NB4 (cell line): ENCODE measurements at places on chromosomes 3 and 15.

DNA sequence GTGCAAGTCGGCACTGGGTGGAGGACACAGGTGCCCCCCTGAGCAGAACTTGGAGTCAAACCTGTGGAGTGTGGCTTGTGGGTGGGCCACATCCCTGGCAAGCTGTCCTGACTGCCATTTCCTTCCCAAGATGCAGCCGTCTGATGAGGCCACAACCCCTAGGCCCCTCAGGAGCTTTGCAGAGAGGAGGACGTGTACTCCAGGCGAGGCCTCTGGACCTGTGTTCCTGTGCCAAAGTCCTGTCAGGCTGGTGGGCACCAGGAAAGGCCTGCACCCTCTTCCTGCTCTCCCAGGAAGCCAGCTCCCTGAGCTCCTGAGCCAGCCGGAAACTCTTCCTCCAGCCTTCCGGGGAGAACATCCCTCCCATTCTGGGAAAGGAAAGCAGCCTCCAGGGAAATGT is 48.5 kb downstream of the CMTM6 start:
- no peak for DNase-seq

- no peak for DNase-seq
Measured at GRCh38 chr3:14812196-14812790, 6.5 kb upstream of the FGD5 start.

GRCh38 chr15:68550498-68551295 is 28.1 kb upstream of the CORO2B start:
- peak; percentile 64 for DNase-seq

- DNase-seq = no peak
Measured at GRCh38 chr15:75594276-75594675, 15.2 kb upstream of the PTPN9 start.

- DNase-seq = no peak
Measured at GRCh38 chr15:91261345-91261744, 161.3 kb downstream of the SV2B start.

DNA sequence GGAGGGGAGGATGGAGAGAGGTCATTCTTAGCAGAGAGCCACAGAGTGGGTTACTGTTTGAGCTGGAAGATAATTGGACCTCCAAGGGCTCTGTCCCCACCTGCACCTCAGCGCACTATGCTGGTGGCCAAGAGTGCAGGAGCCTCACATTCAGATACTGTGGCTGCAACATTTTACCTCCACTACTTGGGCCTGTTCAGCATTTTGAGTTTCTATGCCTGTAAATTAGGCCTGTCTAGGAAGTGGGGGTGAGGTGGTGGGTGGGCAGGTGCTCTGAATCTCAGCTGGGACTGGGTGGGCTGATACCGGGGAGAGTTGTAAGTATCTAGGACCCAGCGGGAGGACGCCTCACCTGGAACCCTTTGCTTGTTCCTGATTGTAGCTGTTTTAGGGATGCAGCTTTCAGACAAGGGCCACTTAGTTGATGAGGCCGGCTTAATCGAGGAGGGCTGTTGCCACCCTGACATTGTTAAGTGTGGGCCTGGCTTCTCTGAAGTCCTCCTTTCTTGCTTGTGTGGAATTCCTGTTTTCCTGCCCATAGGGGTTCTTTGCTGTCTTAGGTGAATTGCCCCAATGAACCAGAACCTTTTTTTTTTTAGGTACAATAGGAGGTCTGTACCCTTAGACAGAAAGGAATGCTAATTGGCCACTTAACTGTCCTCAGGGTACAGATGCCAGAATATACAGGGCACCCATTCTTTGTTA is 83.8 kb downstream of the SMAD3 start:
- no peak for DNase-seq

DNA sequence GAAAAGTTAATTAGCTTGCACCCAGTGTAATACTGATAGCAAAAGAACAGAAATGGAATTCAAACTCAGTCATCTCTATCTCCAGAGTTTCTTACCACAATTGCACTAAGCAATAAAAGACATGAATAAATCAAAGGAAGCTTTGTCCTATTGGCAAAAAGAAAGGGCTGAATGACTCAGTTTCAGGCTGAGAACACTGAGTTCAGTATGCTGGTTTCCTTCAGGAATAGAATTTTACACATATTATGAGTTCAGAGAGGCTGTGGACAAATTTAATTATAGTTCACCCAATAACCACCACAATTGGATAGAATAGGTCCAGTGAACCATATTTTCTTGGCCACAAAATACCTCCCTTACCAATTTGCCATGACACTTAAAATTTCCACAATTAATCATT is 249.7 kb downstream of the KCNMB2 start:
- DNase-seq = no peak

- DNase-seq = no peak
Measured at GRCh38 chr15:30929982-30930381, 26.3 kb downstream of the FAN1 start.

DNA sequence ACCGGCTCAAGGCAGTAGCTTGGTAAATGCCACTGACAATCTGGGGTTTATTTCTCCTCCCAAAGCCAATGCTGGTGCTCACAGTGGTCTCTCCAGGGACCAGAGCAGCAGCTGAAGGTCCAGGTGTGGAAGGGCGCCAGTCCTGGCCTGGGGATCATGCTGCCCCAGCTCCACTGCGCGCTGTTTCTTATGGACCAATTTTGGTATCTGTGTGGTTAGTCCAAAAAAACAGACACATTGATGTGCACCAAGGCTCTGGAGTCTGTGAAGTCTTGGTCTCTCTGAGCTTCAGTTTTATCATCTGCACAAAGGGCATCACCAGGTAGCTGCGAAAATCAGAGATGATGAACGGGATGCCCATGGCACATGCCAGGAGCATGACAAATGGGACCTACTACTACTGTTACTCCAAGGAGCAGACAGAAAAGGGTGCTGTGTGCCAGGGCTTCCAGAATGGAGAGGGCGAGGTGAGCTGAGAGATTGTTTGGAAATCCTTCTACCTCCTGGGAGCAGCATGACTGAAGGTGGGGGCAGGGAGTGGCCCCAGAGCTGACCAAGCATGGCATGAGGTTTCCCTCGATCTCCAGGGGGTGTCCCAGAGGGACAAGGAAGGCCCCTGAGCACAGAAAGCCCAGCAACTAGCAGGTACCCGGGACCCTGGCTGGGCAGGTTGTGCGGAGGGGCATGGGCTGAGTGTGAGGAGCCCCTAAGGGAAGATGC is 134.3 kb upstream of the PRR20G start:
- no peak for DNase-seq

DNA sequence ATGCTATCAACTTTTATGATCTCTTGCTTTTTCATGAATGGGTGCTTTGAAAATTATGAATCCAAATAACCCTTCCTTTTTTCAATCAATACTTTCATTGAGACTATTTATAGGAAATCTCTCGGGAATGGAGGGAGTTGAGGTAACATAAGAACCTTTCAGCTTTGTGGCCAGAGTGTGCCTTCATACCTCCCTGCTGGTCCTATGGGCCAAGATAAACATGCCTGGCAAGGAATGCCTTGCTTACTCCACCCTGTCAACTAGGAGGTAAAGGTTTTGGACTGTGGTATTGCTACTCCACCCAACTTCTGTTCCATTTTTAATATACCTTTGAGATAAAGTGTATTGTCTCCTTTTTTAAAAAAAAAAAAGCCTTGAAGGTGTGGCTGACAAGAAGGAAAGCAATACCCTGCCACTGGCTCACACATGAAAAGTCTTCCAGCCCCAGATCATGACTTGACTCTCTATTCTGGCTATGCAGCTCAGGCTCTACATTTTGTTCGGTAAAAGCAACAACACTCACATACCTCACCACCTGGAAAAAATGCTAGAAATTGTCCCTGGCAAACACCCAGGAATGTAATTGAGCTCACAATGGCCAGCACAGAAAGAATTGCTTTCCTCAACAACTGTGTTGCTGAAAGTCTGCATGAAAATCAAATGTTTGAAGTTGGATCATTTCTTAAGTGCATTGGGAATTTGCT is 35.8 kb downstream of the COL8A1 start:
- no peak for DNase-seq

DNA sequence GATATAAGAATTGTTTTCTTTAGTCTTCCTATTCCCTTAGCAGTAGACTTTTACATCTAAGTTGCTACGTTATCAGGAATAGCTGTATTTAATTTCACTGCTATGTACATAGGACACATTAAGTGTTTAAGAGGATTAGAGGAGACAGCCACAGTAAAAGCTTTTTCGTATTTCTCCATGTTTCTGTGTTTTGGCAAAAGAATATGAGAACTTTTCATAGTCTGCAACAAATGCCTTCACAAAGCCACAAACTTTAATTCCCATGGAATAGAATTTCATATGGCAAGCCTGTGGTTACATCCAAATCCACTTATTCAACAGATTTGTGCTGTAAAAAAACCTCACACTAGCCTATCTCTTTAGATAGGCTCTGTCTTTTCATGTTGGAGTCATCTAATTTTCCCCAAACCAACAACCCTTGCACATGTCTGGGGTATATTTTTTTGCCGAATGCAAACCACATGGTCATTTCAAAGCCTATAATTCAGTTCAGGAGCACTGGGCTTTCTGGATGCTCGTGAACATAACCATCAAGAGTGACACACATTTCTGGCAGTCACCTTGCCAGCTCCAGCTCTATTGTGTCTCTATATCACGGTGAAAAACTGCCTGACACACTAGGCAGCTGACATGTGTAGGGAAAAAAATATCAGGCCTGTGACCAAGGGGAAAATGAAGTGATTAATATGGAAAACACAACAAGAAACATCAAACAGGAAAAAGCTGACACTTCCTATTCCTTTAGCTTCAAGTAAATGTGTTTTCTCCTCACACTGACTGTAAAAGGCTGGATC is 19.2 kb downstream of the PLD1 start:
- DNase-seq = no peak

DNA sequence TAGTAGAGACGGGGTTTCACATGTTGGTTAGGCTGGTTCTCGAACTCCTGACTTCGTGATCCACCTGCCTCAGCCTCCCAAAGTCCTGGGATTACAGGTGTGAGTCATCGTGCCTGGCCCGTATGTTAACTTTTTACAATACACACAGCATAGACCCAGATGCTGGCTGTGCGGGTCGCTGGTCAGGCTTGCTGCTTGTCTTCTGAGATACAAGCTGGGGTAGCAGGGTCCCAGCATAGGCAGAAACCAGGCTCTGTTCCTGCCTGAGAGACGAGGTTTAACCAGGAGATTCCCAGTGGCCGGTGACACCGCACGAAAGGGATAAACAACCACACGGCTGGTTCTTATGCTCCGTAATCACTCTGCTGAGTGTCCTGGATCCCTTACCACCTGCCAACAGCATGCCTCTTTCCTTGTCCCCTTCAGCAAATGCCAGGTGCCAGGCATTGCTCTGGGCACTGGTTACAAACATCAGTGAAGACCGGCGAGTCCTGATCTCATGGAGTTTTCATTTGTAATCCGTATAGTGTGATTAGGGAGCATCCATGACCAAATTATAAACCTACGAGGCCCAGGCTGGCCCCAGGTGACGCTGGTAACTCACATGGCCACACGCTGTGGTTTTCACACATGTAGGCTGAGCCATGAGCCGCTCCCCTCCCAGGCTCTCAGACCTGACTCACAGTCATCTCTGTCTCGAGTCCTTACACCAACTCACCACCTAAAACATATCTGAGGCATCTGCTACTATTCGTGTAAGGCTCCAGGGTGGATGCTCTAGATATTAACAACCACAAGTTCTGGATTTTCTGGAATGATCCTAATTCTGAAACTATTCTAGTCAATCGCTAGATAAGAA is 125.7 kb downstream of the PDZRN3 start:
- no peak for DNase-seq

DNA sequence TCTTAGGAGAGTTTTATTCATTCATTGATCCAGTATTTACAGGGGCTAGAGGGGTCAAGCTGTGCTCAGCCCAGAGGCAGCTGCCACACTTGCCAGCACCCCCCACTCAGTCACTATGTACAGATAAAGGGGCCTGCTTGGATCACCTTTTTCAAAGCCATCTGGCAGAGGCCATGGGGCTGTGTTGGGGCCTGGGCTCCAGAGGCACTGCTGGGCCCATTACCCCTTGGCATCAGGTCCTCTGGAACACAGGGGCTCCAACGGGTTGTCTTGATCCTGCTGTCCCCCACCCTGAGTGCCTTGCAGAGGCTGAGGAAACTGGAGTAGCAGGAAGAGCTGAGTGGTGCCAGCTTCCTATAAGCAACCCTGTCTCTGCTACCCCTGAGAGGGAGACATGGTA is 43.9 kb downstream of the SEMA3G start:
- DNase-seq = no peak

DNA sequence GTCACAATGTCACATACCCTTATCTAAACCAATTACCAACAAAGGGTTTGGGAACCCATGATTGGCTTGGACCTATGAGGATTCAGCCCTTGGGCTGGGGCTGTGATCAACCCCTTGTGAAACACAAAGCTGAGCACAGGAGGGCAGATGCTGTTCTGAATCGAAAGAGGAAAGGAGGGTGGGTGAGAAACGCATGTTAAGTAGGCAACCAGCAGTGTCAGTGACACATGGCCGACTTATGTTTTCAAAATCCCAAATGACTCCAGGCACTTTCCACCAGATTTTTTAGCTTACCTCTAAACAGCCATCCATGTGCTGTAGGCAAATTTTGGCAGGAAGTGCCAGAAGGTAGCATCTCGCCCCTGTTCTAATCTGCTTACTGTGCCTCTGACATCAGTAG is 34.1 kb upstream of the KLHL25 start:
- DNase-seq = no peak

DNA sequence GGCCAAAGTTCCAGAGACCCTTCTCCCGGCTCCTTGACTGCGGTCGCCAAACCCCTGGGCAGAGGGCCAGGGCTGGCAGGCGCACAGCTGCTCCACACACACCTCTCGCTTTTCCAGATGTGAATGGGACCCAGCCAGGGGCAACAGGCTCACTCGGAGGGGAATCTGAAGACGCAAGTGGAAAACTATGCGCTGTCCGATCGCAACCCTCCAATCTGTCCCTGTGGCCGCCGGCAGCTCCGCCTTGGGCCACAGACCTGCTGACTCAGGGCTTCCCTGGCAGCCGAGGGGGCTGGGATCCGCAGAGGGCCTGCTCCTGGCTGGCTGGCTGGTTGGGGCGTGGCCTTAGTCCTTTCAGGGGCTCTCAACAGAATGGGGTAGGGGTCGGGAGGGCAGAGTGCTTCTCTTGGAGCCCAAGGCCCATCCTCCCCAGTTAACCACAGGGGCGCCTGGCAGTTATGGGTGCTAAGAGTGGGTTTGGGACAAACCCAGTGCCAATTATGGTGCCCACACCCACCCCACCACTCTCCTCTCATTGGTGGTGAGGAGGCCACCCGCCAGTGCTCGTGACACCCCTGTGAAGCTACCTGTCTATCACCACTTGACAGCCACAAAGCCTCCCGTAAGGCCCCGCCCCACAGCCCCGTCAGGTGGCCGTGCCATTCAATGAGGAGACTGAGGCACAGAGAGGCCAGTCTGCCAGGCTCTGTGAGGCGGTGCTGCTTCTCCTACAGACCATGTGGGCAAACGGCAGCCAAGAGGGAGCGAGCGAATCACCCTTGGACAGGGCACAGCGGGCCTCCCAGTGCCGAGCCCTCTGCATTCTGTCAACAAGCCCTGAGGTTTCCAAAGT is 53.8 kb downstream of the IQSEC1 start:
- no peak for DNase-seq

DNA sequence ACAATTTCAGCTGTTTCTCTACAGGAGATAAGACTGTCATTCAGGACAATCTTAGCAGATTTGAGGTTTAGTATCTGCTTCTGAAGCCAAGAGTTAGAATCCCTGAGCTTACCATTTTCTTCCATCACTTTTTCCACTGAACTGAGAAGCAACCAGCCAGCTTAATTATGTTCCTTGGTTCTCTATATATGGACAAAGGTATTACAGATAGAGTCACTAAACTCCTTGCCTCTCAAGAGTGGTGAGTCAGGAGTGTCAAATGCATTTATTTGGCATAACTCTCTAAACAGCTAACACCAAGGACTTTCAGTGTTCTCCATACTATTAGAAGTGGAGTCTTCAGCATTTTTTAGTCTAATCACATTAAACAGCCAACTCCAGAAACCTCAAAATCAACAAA is 239.3 kb downstream of the ALCAM start:
- no peak for DNase-seq

- peak; percentile 97 for DNase-seq
Measured at GRCh38 chr3:39260957-39261356, 18.9 kb downstream of the CX3CR1 start.
